Dermis microvascular lymphatic vessel endothelial cell (primary cell): ENCODE measurements at places on chromosomes 4 and X. TPM values are rescaled to one million over a fixed set of nuclear protein-coding genes. Genes with fewer than 3 reads are reported as not detected.
A peak's percentile ranks its signal among the peaks of the same experiment; 100 is the strongest.

- no peak for DNase-seq
Measured at GRCh38 chr4:164700471-164700870, 53.5 kb upstream of the SMIM31 start.

DNA sequence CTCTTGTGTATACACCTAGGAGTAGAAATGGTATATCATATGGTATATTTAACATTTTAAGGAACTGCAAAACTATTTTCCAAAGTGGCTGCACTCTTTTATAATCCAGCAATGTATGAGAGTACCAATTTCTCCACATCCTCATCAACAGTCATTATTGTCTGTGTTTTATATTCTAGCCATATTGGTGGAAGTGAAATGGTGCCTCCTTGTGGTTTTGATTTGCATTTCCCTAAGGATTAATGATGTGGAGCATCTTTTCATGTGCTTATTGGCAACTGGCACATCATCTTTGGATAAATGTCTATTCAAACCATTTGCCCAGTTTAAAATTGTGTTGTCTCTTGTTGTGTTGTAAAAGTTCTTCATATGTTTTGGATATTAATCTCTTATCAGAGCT, 9.6 kb downstream of the BMP15 start:
- peak; percentile 45 for DNase-seq

Gene H2BW1
- not detected in 2 replicates for total RNA-seq

GRCh38 chr4:130545596-130545995, 1449.6 kb downstream of the C4orf33 start:
- DNase-seq, result no peak

DNA sequence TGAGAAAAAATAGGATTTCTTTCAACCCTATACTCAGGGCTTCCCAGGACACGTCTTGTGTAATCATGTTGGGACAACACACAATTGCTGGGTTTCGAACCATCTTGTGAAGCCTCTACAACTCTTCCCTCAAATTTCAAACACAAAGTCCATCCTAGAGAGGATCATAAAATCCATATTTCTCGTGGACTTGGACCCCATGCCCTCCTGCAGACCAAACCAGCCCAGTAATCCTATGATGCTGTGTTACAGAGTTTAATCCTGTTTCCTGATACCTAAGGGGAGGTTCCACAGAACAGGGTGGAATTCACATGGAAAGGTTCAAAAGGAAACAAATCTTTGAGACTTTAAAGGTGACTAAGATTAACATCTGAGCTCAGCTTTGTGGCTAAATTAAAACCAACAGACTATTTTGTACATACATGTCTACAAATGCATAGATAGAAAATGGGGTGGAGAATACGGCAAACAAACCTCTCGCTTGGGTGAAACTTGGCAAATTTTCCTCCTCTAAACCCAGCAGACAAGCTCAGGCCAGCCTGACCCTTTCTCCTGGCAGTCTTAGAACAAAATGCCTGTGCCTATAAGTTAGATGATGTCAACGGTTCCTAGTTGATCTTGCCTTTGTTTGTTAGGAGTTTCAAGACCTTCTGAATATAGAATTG, 38.1 kb downstream of the EGFL6 start:
- DNase-seq, result no peak

DNA sequence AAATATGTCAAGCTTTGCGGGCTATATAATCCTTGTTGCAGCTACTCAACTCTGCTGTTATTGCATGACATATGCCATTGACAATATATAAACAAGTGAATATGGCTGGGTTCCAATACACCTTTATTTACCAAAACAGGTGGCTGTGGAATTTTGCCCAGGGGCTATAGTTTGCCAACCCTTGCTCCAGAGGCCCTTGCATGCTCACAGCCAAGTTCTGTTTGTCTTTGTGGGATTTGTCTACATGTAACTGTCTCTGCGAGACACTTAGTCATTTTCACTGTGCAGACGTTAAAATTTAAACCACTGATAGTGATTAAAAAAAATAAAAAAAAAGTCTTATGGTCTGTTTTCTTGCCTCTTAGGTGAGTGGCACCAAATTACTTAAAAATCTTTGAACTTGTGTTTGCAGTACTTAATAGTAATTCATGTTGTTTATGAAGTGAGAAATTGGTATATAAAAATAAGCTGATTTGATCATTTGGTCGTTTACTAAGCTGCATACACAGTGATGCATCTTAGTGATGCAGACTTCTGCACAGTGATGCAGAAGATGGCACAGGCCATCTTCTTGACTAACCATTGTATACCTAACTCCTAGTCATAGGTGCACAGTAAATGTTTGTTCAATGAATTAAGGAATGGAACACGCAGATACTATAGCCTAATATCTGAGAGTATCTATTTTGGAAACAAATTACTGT, 170.9 kb downstream of the FRMPD4 start:
- DNase-seq, result no peak

GRCh38 chr4:155530290-155530689, 136.4 kb upstream of the GUCY1A1 start:
- peak; percentile 27 for DNase-seq

Gene BEX1
- not detected in 2 replicates for total RNA-seq

- DNase-seq, result no peak
Measured at GRCh38 chr4:183094393-183095198, 4.5 kb upstream of the WWC2 start.

DNA sequence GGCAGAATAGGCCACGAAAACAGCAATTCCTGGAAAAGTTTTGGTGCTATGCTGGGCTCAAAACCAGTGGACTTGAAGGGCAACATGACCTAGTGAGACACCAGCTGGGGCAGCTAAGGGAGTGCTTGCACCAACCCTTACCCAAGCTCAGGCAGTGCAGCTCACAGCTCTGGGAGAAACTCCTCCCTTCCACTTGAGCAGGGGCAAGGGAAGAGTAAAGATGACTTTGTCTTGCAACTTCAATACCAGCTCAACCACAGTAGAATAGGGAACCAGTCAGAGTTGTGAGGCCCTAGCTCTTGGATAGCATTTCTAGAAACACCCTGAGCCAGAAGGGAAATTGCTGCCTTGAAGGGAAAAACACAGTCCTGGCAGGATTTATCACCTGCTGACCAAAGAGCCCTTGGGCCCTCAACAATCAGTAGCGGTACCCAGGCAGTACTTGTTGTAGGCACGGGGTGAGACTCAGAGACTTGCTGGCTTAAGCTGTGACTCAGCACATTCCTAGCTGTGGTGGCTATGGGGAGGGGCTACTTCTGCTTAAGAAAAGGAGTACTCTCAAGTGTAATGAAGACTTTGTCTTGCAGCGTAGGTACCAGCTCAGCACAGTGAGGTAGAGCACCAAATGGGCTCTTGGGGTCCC, 19.7 kb upstream of the ABCG2 start:
- DNase-seq, result no peak

DNA sequence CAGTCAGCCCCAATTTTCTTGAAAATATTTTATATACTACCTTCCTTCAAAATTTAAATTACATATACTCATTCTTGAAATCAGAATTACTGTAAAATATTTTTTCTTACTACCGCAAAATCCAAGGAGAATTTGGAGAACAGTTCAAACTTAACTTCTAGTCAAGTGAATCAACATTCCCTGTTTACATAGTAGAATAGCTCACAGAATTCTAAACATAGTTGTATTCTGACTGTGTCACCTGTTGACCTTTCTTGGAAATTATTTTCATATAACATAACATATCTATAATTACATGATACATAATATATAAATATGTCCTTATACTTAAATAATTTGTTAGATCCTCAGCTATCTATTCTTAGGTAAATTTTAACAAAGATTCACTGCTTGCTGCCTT, 31.0 kb upstream of the FGF5 start:
- no peak for DNase-seq

DNA sequence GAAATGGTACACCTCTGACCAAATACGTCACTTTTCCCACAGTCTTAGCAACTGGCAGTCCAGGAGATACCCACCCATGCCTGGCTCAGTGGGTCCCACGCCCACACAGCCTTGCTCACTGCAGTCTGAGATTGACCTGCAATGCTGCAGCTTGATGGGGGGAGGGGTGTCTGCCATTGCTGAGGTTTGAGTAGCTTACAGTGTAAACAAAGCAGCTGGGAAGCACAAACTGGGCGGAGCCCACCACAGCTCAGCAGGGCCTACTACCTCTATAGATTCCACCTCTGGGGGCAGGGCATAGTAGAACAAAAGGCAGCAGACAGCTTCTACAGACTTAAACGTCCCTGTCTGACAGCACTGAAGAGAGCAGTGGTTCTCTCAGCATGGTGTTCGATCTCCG, 52.7 kb downstream of the AMER1 start:
- no peak for DNase-seq

Gene USP17L20
- not detected in 2 replicates for total RNA-seq

GRCh38 chrX:120274958-120275357, 24.3 kb downstream of the ZBTB33 start:
- no peak for DNase-seq

- no peak for DNase-seq
Measured at GRCh38 chr4:121112530-121112929, 40.2 kb upstream of the NDNF start.

Gene CCNQ
- 37.3 and 39.0 TPM in 2 replicates for total RNA-seq

Gene BMX
- 68.9 and 119 TPM in 2 replicates for total RNA-seq

Gene SSX2
- not detected in 2 replicates for total RNA-seq

DNA sequence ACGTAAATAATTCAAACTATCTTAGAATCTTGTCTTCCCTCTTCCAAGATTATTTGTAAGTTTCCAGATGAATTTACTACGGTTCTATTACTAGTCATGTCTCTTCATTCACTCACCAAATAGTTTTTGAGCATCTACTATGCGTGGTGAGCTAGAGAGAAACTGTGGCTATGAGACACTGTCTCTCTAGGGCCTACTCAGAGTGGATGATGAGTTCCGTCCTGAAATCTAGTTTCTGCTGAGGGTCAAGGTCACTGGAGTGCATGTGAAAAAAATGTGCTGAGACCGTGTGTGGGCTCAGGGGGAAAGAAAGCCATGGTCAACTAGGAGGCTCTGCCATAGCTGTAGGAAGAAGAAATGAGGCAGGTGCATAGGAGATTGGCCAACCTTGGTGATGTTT, 320.2 kb upstream of the GATB start:
- DNase-seq, result no peak

- DNase-seq, result no peak
Measured at GRCh38 chr4:173565281-173565680, 35.3 kb upstream of the HAND2 start.

Gene NOX1
- not detected in 2 replicates for total RNA-seq

DNA sequence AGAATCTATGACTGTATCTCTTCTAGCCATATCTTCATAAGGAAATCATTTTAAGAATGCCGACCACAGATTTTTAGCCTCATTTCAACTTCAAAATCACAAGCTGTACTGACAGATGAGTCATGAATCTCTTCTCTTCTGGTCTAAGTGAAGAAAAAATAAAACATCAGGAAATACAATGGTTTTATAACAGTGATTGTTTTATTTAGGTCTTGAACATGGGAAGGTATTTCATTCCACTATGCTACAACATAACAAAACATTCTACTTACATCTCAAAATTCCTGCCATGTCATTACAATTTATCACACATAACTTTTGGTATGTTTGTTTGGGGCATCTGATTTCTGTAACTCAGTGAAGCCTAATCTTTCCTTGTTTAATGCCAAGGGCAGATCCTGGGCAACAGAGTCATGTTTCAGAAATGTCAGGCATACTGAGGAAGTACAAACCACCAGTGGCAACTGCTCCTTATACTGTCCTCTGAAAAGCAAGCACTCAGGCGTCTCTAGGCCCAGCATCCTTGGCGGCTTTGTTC, 325.0 kb downstream of the PDHA2 start:
- no peak for DNase-seq

Gene SYN1
- total RNA-seq, result under 0.01 and 0.13 TPM in 2 replicates

DNA sequence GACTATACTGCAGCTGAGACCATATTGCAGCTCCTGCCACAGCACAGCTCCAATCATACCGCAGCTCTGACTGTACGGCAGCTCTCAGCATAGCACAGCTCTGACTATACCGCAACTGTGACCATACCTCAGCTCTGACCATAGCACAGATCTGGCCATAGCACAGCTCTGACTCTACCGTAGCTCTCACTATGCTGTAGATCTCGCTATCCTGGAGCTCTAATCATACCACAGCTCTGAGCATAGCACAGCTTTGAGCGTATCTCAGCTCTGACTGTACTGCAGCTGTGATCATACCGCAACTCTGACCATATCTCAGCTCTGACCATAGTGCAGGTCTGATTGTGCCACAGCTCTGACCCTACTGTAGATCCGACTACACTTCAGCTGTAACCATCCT, 139.2 kb downstream of the ASMT start:
- no peak for DNase-seq

DNA sequence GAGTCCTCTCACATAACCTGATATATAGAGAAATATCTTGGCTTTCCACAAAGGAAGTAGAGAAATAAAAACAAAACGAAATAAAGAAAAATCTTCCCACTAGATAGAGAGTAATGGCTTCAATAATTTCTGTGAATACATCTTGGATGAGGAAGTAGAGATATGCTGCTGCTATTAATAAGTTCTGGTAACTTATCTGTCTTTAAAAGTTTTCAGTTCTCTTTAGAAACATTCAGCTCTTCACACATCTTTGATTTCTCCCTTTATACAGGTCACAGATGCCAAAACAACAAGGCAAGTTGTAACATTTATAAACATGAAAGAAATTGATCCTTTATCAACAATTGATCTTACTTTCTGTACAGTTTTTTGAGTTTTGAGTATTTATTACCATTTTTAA, 615.8 kb downstream of the TRAM1L1 start:
- DNase-seq, result no peak

Gene MAGEB3
- total RNA-seq, result not detected in 2 replicates

Gene C4orf36
- total RNA-seq, result 0.38 and 0.39 TPM in 2 replicates

- no peak for DNase-seq
Measured at GRCh38 chr4:145541346-145541745, 59.7 kb downstream of the SMAD1 start.

DNA sequence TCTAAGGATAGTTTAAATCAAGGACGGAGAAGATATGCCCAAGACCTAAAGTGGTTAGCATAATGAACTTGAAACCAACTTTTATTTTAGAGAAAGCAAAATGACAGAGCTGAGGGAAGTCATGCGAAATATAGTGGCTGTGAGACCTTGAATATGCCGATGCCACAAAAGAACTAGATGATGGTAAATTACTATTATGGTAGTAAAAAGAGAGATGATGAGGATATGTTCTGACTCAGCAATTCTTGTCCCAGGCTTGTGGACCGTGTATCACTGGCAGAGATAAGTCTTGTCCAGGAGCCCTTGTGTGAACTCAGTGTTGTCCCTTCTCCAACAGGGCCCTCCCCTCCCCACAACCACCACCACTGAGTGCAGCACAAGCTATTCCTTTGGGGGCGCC, 1605.6 kb upstream of the TENM3 start:
- DNase-seq, result no peak

Gene PDLIM3
- total RNA-seq, result 35.4 and 79.3 TPM in 2 replicates
